ENCODE measurements at places on chromosomes 1 and 21.

- DNase-seq, result no peak
Observed at GRCh38 chr1:156760092-156760795, 7.1 kb upstream of the PRCC start.

GRCh38 chr1:201985355-201985754, 2.9 kb downstream of the RNPEP start:
- DNase-seq, result no peak

DNA sequence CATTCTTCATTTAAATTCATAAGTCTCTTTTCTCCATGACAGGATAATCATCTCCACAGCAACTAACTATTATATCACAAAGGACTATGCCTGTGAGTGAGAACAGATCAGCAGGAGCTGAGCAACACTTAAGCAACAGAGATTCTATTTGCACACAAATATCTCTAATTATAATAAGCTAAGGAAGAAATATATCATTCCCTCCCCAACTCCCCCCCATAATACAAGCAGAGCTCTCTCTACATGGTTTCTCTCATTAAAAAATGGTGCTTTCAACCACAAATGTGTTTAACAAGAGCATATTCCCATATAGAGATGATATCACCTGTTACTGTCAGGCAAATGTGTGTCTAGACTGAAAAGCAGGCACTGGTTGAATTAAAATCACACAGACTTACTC, 34.5 kb upstream of the NIBAN1 start:
- DNase-seq, result peak; percentile 86

- DNase-seq, result no peak
Observed at GRCh38 chr1:34025675-34026074, 139.4 kb downstream of the CSMD2 start.

- no peak for DNase-seq
Observed at GRCh38 chr1:228540161-228540917, 53.2 kb downstream of the RNF187 start.

- no peak for DNase-seq
Observed at GRCh38 chr1:94808669-94809068, 11.5 kb upstream of the SLC44A3 start.

- DNase-seq, result no peak
Observed at GRCh38 chr1:117051224-117052064, 8.7 kb upstream of the TTF2 start.

GRCh38 chr21:39386899-39387298, 38.0 kb upstream of the HMGN1 start:
- no peak for DNase-seq

- DNase-seq, result peak; percentile 2
Observed at GRCh38 chr1:98749152-98749756, 87.7 kb downstream of the SNX7 start.

DNA sequence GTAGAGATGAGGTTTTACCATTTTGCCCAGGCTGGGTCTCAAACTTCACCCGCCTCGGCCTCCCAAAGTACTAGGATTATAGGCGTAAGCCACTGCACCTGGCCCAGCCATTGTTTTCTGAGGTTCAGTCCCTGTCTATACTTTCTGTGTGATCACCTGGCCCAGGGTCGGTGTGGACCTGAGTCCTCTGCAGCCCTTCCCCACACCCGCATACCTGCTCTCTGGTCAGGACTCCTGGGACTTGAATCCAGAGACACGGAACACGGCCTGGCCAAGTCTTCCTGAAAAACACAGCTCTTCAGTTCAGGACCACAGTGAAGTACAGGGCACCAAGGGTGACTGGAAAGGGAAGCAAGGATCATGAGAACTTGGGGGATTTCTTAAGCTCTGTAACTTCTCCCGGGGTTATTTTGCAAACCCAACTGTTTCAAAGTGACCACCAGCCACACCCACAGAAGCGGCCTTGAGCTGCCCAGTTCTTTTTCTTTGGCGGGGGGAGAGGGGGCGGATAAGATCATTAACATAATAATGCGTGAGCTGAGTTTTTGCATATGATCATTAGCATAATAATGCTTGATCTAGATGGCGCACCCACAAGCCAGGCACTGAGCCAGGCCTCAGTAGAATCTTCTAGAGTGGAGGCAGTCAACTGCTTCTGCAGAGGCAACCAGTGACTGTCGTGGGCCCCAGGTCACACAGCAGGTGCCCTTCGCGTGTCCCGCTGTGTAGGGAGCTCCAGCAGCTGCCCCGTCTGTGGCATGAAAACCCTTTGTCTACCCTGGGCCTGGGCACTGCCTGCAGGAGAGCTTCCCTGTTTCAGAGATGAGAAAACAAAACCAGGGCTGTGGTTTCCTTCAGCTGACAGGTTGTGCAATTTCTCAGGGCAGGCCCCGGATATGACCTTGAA, 1.7 kb upstream of the NADK start:
- DNase-seq, result no peak

- no peak for DNase-seq
Observed at GRCh38 chr1:2468041-2468472, 8.0 kb upstream of the PLCH2 start.

GRCh38 chr1:172180501-172181285, 239.8 kb upstream of the C1orf105 start:
- DNase-seq, result no peak

- no peak for DNase-seq
Observed at GRCh38 chr1:227560393-227561173, 2.8 kb upstream of the ZNF678 start.

GRCh38 chr1:17167041-17167785, 37.7 kb upstream of the PADI1 start:
- no peak for DNase-seq

- DNase-seq, result no peak
Observed at GRCh38 chr1:22844621-22845020, 128.0 kb downstream of the LACTBL1 start.

DNA sequence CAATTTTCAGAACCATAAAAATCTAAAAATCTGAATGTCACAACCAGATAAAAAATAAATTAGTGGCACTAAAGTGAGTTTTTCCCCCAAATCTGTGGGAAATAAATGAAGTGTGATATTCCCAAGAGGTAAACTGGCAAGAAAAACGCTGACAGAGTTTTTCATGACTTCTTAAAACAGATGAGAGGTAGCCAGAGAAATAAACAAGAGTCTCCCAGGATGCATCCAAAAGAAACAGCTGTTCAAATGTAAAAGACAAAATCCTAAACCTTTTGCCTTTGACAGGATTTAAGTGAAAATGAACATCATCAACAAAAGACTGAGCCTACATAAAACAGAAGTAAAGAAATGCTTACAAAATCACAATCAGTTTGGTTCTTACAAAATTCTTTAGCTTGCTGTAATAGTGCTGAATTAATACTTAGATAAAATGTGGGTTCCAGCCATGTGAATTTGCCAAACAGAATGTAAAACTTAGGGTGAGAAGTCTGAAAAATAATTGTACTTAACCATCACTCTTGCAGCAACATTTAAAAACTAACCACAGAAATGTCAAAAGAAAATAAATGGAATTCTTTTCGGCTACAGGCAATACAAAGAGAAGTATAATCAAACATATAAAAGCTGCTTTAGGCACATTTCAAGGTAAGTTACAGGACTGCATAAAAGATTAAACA, 133.6 kb downstream of the EIF4G3 start:
- DNase-seq, result no peak

- DNase-seq, result no peak
Observed at GRCh38 chr21:45845063-45845769, 136.4 kb upstream of the COL6A1 start.

- no peak for DNase-seq
Observed at GRCh38 chr1:210372931-210373627, 44.4 kb downstream of the HHAT start.

- peak; percentile 17 for DNase-seq
Observed at GRCh38 chr21:26769613-26770188, 75.5 kb downstream of the ADAMTS1 start.

GRCh38 chr1:110390096-110390495, 730 bp downstream of the SLC16A4 start:
- no peak for DNase-seq

DNA sequence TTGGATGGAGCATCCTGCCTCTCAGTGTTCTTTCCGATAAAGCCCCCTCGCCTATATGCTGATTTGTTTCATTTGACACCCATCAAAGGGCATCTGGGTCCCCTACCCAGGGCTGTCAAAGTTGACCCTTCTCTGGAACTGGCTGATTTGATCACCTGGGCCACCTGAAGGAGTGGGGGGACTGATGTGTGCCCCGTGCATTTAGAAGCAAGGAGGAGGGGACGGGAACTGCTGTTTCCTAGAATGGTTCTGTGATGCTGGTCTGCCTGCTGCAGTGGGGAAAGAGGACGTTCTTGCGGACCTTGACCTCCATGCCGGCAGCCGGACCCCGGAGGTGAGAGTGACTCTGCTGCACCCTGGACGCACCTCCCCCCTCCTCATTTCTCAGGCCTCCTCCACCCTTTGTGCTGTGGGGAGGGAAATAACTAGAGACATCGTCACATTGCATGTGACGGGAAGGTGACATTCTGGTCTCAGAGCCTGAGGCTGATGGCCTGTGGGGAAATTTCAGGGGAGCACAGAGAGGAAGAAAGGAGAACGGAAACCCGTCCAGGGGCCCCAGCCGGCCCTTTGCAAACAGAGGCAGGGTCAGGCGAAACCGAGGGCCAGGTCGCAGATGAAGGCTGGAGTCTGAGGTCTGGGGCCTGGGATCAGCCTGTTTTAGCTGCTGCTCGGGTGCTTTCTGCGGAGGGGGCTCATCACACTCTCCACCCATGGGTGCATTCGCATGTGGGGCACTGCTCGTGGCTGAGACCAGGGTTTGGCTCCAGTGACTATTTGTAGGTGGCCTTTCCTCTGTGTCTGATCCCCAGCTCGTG, 25.7 kb downstream of the CRYAA start:
- DNase-seq, result no peak

- DNase-seq, result no peak
Observed at GRCh38 chr1:60279798-60280197, 206.2 kb upstream of the C1orf87 start.

- DNase-seq, result no peak
Observed at GRCh38 chr21:45417256-45417950, 12.4 kb downstream of the COL18A1 start.

GRCh38 chr1:189751311-189751710, 726.4 kb downstream of the BRINP3 start:
- no peak for DNase-seq

- no peak for DNase-seq
Observed at GRCh38 chr1:42680055-42680454, 2.2 kb upstream of the YBX1 start.

- no peak for DNase-seq
Observed at GRCh38 chr1:97903626-97904025, 17.2 kb downstream of the DPYD start.

GRCh38 chr1:66678146-66678545, 74.1 kb upstream of the DYNLT5 start:
- no peak for DNase-seq

GRCh38 chr1:119655154-119655553, 7.1 kb upstream of the ZNF697 start:
- no peak for DNase-seq

GRCh38 chr21:28696844-28697410, 295.8 kb downstream of the LTN1 start:
- no peak for DNase-seq

DNA sequence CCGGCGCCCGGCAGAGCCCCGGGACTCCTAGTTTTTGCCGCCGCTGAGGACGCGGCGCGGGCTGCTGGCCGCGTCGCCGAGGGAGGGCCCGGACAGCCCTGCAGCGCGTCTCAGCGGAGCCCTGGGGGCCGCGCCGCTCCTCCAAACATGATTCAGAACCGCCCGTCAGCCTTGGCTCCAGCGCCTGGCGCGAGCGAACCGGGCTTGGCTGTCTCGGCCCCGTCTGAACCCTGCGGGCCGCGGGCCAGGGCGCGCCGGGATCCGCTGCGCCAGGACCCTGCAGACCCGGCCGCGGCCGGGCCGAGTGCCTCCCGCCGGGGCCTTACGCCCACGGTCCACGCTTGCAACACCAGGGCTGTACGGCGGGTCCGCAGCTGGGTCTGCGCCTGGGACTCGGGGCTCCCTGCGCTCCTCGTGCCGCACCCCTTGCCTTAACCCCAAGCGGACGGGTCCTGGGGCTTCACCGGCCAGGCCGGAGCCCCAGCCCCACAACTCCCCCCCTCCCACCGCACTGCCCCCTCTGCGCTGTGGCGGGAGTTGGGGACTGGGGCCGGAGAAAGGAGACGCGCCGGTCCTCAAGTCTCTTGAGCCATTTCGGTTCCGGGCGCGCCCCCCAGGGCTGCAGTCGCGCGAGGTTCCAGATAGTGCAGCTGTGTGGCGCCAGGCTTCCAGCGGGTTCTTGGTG, 48.4 kb upstream of the CD34 start:
- no peak for DNase-seq

GRCh38 chr1:162347281-162347680, 29.4 kb downstream of the SPATA46 start:
- no peak for DNase-seq

DNA sequence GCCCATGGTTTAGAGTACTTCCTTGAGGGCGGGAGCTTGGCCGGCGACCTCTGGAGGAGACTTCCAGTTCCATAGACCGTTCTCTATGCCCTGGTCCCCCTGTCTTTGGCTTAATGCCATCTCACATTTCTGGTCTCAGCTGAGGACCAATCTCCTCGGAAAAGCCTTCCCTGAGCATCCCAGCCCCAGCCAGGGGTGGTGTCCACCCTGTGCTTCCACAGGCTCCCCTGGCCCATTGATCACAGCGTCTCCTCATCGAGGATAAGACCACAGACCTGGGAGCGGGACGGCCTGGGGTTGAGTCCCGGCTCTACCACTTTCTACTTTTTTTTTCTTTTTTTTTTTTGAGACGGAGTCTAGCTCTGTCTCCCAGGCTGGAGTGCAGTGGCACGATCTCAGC, 14.5 kb downstream of the WNT4 start:
- no peak for DNase-seq
